ENCODE measurements at places on chromosomes 13 and 19. TPM values are rescaled to one million over a fixed set of nuclear protein-coding genes. Genes with fewer than 3 reads are reported as not detected.

GRCh38 chr13:108272333-108272732, 2.8 kb downstream of the TNFSF13B start:
- no peak for DNase-seq

- no peak for DNase-seq
These were observed 220.4 kb upstream of the HTR2A start for GRCh38 chr13:47117268-47117667.

Gene PDX1
- total RNA-seq: not detected

DNA sequence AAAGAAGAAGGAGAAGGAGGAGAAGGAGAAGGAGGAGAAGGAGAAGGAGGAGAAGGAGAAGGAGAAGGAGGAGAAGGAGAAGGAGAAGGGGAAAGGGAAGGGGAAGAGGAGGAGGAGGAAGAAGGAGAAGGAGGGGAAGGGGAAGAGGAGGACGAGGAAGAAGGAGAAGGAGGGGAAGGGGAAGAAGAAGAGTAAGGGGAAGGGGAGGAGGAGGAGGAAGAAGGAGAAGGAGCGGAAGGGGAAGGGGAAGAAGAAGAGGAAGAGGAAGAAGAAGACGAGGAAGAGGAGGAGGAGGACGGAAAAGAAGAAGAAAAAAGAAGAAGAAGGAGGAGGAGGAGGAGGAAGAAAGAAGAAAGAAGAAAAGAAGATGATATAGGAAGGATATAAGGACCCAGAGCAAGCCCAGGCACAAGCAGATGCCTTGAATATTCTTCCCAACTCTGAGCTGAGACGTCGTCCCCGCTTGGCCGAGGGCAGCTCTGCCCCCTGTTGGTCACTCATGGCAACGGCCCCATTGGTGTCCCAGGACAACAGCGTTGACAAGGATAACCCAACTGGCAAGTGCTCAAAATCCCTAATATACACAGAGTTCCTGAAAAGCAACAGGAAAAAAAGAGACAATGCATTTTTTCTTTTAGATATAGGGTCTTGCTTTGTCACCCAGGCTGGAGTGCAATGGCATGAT, 30.6 kb upstream of the IGSF23 start:
- no peak for DNase-seq

Gene NOSIP
- total RNA-seq: 45.5 TPM

GRCh38 chr13:90542959-90543505, 804.5 kb upstream of the MIR17HG start:
- no peak for DNase-seq

Gene SSC5D
- total RNA-seq: 2.6 TPM

Gene UBE2L5
- not detected for total RNA-seq

- DNase-seq: no peak
These were observed at the start of gene ONECUT3 for GRCh38 chr19:1752757-1753728. Gene ONECUT3, plus strand, starts transcription at chr19:1753506. Its CDS starts 157 bp downstream, at chr19:1753663.

DNA sequence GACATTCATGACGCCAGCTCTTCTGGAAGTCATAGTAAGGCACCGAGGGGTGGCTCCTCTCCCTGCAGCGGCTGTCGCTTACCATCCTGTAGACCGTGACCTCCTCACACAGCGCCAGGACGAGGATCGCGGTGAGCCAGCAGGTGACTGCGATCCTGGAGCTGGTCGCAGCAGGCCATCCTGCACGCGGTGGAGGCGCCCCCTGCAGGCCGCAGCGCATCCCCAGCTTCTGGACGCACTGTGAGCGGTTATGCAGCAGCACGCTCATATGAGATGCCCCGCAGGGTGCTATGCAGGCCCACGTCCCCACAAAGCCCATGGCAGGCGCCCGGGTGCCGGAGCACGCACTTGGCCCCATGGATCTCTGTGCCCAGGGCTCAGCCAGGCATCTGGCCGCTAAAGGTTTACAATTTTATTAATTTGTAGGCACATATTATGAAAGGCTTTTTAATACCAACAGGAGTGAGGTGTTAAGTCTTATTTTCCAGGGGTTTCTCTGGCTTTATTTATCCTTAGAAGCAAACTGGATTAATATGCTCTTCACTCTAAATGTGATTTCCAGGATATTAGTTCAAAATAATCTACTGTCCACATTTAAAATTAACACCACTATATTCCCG, 35.6 kb upstream of the PSPC1 start:
- peak; percentile 61 for DNase-seq

Gene ZNF491
- 3.1 TPM for total RNA-seq

DNA sequence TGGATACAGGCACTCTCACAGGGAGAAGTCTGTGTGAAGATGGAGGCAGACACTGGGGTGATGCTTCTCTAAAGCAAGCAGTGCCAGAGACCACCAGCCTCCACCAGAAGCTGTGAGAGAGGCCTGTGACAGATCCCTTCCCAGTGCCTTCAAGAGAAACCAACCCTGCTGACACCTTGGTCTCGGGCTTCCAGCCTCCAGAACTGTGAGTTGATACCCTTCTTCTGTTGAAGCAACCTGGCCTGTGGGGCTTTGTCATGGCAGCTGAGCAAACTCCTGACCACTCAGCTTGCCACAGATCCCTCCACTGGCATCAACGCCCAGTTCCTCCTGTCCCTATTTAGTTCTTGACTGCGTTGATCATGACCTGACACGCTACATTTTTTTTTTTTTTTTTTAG, 29.0 kb downstream of the ELAVL1 start:
- no peak for DNase-seq

DNA sequence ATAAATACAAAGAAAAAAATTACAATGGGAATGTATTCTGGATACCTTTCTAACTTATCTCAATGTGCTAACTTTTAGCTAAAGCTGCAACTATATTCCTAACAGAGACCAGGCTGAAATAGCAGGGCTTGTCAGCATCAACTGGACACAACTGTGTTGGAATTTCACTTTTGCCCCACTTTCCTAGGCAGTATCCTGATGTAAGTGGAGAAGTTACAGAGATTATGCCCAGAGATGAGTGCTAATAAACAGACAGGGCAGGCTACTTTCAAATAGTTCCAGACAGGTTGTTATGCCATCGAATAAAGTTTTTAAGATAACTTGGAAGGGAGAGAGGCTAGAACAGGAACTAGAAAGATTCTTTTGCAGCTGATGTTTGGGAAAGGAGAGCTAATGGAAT, 201.9 kb downstream of the KCTD12 start:
- no peak for DNase-seq

Gene NCAN
- total RNA-seq: not detected

Gene SIGLEC9
- total RNA-seq: 1.7 TPM

Gene SGCG
- 77.5 TPM for total RNA-seq

- no peak for DNase-seq
These were observed 86.9 kb downstream of the SLC15A1 start for GRCh38 chr13:98665638-98665995.

DNA sequence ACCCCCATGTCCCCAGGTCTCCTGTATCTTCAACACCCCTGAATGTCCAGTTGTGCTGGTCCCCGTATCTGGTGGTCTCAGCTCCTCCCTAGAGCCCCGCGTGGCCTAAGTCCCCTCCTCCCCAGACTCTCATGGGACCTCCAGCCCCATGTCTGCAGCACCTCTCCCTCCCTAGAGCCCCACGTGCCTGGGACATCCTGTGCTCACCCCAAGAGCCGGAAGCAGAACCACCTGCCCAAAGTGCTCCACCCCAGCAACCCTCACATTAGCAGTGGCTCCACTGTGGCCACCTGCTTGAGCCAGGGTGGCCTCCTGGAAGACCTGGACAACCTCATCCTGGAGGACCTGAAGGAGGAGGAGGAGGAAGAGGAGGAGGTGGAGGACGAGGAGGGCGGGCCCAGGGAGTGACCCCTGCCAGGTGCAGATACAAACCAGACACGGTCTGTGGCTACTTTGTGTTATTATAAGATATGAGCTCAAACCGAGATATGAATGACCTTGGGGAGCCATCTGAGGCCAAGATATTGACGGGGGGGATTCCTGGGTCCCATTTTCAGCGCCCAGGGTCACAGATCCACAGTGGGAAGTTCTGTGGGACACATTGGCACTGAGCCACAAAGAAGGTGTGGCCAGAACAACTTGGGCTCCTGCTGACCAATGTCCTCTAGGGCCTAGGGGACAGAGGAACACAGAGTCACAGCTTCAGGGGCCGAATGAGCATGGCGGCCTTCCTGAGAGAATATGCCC, 6.0 kb downstream of the SHFL start:
- DNase-seq: no peak

DNA sequence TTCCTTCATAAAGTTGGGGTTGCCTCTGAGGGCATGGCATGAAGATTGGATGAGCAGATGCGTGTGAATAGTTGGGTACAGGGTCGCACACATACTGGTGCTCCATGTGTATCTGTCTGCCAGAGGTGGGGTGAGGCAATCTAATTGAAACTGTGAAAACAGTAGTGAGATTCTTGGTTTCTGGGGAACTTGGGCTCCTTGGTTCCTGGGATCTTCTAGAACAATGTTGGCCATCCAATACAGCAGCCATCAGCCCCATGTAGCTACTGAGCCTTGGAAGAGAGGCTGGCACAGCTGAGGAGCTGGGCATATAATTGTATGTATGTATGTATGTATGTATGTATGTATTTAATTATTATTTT, 616 bp downstream of the FCHO1 start:
- DNase-seq: no peak

- DNase-seq: no peak
These were observed 60.7 kb downstream of the ZNF429 start for GRCh38 chr19:21566073-21566472.

Gene OR7C1
- not detected for total RNA-seq

- no peak for DNase-seq
These were observed 231.5 kb downstream of the FGF14 start for GRCh38 chr13:102170305-102170704.

DNA sequence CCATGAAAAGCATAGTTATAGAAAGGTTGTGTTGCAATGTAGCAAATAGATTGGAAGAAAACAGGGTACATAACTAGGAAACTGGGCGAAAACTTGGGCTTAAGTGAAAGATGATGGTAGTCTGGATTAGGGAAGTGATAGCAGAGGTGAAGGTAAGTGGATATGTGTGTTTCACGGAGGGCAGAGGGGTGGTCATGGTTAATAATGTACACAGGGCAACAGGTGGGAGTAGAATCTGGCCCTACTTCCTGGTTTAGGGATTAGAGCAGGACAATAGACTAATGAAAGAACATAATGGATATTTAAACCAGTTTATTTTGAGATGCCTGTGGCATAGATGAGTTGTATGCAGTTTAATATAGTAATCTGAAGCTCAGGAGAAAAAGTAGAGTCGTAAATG, 257.3 kb upstream of the SPRY2 start:
- DNase-seq: no peak

- DNase-seq: no peak
These were observed 11.9 kb upstream of the F2RL3 start for GRCh38 chr19:16876904-16877361.

GRCh38 chr13:113145496-113145895, 13.0 kb upstream of the PROZ start:
- DNase-seq: no peak

Gene ATXN8OS
- not detected for total RNA-seq

Gene SLC10A2
- total RNA-seq: not detected

DNA sequence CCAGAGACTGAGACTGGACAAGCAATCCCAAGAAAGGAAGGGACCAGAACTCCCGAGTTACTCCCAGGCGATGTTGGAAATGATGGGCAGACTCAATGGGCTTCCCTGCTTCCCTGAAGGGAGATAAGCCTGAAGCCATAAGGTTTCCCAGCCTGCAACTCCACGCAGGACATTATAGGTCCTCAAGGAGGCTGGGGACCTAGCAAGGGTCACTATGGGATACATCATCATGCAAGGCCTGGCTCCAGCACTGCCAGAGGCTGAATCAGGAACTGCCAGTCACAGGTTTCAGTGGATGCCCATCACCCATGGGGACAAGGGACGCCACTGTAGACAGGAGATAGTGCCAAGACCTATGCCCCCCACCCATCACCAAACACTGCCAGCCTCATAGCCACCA, 338.7 kb downstream of the IRS2 start:
- no peak for DNase-seq

- no peak for DNase-seq
These were observed 5.1 kb upstream of the PCDH9 start for GRCh38 chr13:67235265-67235664.

- no peak for DNase-seq
These were observed 13.0 kb downstream of the LRFN3 start for GRCh38 chr19:35949131-35949530.

Gene GAPDHS
- total RNA-seq: not detected

GRCh38 chr13:106919133-106919532, 351.2 kb upstream of the ARGLU1 start:
- no peak for DNase-seq

DNA sequence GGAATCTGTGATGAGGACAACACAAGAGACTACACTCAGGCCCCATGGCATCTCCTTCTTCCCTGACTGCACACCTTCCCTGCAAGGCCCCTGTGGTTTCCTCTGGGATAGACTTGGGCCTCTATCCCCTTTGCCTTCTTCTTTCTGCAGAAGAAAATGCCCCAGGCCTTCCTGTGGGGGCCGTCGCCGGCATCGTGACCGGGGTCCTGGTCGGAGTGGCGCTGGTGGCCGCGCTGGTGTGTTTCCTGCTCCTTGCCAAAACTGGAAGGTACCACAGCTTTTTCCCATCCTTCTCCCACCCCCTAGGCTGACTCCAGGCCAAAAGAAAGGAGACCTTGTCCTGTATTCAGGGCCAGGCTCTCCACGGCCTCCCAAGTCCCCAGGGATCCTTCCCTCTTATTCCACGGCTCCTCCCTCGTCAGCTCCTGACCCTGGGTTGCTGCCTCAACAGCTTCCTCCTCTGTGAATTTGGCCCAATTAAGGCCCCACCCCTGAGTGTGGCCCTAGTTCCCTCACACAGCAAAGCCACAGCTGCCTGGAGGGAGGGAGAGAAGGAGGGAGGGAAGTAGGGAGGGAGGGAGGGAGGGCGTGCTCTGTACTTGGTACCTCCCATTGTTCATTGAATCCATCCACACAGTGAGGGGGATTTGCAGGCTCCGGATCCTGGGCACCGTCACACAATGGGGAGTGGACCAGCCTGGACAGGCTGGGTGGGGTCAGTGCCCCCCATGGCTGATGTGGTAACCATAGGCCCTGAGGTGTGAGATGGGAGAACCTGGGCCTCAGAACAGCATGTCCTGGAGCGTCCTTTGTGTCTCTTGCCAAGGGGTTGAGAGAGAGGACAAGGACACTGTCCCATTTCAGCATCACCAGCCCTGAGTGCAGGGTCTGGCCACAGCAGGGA, 12.5 kb downstream of the CEACAM3 start:
- DNase-seq: peak; percentile 65

DNA sequence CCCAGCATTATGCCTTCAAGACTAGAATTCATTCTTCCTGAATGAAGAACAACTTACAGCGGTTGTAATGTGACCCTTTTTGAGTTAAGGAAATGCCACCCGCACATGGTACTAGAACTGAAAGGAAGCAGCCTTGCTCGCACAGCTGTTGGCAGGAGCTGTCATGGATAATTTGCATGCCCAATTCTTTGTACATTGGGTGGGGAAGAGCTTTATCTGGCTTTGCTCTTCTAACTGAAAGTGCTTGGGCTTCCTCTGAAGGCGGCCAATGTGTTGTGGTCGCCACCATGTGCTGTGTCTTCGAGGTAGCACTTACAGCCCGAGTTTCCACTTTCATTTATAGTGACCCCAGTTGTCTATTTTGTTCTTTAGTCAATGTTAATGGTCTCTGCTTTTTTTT, 3.4 kb downstream of the CCNE1 start:
- DNase-seq: no peak

Gene CASP14
- not detected for total RNA-seq

GRCh38 chr19:42443944-42444398, 1.2 kb upstream of the CXCL17 start:
- no peak for DNase-seq

GRCh38 chr19:8835446-8835845, 3.3 kb downstream of the MBD3L1 start:
- no peak for DNase-seq

GRCh38 chr19:40366697-40367561, 18.4 kb downstream of the PLD3 start:
- no peak for DNase-seq

All from Right ventricle myocardium superior (tissue), 1 donor.